ENCODE measurements at places on chromosomes 3 and 15.

GRCh38 chr15:80604583-80605575 is 90.2 kb upstream of the ABHD17C start:
- DNase-seq = no peak

- DNase-seq = no peak
Measured at GRCh38 chr3:99872923-99873254, 55.2 kb downstream of the CMSS1 start.

GRCh38 chr15:99016680-99017321 is 9.2 kb upstream of the PGPEP1L start:
- no peak for DNase-seq

GRCh38 chr15:88430051-88430450 is 37.1 kb downstream of the MRPL46 start:
- no peak for DNase-seq

GRCh38 chr3:102979191-102979590 is 544.4 kb downstream of the ZPLD1 start:
- DNase-seq = no peak

GRCh38 chr3:30538791-30539190 is 67.6 kb upstream of the TGFBR2 start:
- DNase-seq = no peak

GRCh38 chr3:67610458-67610857 is 44.0 kb downstream of the SUCLG2 start:
- no peak for DNase-seq

- DNase-seq = no peak
Measured at GRCh38 chr3:32498992-32499391, 3.7 kb downstream of the CMTM6 start.

DNA sequence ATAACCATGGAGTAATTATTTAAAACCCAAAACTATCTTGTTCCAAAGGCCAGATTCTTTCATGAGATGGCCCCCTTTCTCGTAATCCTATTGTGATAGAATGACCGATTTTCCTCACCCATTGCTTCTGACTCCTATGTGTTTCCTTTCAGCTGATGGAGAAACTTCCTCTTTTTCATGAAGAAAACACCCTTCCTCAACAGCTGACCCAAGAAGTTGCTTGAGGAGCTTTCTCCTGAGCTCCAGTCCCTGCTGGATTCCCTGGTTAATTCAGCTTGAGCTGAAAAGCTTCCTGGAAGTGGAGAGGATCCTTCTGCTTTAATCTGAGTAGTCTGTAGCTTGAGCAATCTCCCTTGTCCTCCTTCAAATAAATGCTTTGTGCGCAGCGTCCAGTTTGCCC is 75.0 kb downstream of the BFSP2 start:
- no peak for DNase-seq
